ENCODE measurements at places on chromosomes 16 and 17.
A peak's percentile ranks its signal among the peaks of the same experiment; 100 is the strongest.

DNA sequence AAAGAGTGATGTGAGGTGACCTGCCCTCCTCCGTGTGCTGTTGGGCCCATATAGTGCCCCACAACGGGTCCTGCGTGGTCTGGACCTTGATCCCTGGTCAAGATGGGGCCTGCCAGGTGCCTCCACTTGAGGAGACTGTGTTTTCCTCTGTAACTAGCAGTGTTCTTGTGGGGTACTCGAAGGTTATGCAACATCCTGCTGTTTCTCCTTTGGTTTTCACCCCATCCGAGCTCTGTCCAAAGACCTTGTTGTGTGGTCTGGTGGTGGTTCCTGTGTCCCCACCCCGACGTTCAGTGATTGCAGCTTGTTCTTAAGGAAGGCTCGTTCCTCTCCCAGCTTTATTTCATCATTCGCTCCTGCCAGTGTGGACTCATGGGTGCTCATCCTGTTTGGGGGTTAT, 38.7 kb upstream of the ZNF750 start:
- no peak for DNase-seq

GRCh38 chr16:64951193-64951592, 170.7 kb downstream of the CDH11 start:
- no peak for DNase-seq

- DNase-seq = no peak
Observed at GRCh38 chr17:34719569-34719968, 140.2 kb downstream of the TMEM132E start.

DNA sequence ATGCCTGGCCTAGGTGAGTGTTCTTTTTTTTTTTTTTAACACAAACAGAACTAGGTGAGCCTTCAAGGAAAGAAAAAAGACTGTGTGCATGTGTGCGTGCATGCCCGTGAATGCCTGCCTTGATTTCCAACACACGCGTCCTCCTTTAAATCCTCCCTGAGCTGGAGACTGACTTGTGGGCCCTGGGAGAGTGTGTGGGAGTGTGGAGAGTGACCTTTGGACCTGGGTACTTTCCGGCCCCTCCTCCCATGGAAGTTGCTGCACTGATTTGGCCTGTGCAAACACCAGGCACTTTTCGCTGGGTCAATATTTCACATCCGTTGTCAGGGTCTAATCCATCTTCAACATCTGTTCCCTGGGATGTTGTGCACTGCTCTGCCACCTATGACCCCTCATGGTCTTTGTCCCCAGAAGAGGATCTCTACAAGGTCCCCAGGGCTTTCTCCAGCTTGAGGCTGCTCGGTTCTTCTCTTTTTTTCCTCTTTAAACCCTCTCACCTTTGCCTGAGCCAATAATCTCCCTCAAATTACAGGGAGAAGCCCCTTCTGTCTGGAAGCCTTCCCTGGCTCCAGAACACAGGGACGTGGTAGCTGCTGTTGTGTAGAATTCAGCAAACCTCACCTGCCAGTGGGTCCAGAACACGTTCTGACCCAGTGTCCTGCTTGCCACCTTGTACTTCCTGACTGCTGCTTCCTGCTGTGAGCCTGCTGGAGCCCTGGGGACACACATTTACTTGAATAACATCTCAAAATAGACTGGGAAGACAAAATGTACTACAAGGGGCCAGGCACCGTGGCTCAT, 20.8 kb upstream of the ATP5MC1 start:
- DNase-seq = no peak

GRCh38 chr16:50681021-50681885, at the start of gene SNX20:
Gene SNX20, minus strand, starts transcription at chr16:50681312. Its CDS starts 3,786 bp downstream, at chr16:50677526.
- peak; percentile 26 for DNase-seq

GRCh38 chr17:35870906-35871819, 2.5 kb upstream of the HEATR9 start:
- no peak for DNase-seq

DNA sequence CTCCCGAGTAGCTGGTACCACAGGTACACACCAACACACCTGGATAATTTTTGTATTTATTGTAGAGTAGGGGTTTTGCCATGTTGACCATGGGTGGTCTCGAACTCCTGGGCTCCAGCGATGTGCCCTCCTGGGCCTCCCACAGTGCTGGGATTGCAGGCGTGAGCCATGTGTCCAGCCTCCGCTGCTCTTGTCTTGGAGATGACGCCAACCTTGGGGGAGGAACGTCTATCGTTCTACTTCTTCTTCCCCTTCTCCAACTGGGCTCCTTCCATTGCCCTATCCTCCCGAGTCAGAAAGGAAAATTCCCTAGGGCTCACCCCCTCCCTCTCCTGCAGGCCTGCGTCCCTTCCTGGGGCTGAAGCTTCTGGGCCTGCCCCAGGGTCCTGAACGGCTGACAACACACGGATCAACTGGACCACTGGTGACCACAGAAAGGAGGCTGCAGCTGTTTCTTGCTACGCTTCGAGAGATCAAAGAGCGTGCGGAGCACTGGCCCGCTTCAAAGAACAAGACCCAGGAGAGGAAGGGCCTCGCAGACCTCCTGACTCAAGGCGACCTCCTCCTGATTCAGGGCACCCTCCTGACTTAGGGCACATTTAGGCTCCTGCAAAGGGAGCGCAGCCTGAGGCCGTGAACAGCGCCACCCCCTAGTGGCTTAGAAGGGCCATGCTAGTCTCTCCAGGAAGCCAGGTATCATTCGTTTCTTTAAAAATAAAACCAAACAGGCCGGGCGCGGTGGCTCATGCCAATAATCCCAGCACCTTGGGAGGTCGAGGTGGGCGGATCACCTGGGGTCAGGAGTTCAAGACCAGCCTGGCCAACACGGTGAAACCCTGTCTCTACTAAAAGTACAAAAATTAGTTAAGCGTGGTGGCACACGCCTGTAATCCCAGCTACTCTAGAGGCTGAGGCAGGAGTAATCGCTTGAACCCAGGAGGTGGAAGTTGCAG, 48.5 kb upstream of the HELZ start:
- DNase-seq = no peak

GRCh38 chr17:27511168-27511883, 55.1 kb downstream of the KSR1 start:
- no peak for DNase-seq

DNA sequence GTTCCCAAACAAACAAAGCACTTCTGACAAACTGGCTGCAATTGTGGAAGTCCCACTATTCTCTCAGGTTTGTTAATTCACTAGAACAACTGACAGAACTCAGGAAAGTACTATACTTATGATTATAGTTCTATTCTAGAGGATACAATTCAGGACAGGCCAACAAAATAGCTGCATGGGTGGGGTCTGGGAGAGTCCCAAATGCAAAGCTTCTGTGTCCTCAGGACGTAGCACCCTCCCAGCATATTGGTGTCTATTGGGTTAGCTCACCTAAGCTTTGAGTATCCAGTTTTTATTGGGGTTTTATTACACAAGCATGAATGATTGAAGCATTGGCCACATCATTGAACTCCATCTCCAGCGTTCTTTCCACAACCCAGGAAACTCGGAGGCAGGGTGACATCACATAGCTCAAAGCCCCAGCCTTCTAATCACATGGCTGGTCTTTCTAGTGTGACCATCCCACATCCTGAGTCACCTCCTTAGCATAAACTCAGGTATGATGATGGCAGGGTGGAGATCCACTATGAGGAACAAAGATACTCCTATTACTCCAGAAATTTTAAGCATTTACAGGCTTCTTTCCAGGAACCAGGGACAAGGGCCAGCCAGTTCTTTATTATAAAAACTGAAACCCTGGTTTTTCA, 43.9 kb upstream of the CCNF start:
- DNase-seq = no peak

DNA sequence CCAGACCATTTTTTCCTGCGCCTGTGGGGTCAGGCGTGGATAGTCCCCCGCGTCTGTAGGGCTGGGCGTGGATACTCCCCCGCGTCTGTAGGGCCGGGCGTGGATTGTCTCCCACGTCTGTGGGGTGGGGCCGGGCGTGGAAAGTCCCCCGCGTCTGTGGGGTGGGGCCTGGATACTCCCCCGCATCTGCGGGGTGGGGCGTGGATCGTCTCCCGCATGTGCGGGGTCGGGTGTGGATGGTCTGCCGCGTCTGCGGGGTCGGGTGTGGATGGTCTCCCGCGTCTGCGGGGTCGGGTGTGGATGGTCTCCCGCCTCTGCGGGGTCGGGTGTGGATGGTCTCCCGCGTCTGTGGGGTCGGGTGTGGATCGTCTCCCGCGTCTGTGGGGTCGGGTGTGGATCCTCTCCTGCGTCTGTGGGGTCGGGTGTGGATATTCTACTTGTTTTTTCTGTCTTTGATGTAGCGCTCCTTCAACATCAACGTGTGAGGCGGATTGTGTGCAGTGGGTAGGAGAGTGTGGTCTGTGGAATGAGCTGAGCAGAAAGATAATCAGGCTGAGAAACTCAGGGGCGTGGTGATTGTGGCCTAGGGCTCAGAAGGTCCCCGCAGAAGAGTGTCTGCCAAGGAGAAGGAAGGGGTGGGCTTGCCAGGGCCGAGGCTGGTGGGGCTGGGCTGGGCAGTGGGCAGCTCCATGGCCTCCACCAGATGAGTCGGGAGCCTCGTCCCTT, 3.2 kb downstream of the GNPTG start:
- DNase-seq = no peak

GRCh38 chr17:2084766-2085647, 30.1 kb downstream of the HIC1 start:
- no peak for DNase-seq

DNA sequence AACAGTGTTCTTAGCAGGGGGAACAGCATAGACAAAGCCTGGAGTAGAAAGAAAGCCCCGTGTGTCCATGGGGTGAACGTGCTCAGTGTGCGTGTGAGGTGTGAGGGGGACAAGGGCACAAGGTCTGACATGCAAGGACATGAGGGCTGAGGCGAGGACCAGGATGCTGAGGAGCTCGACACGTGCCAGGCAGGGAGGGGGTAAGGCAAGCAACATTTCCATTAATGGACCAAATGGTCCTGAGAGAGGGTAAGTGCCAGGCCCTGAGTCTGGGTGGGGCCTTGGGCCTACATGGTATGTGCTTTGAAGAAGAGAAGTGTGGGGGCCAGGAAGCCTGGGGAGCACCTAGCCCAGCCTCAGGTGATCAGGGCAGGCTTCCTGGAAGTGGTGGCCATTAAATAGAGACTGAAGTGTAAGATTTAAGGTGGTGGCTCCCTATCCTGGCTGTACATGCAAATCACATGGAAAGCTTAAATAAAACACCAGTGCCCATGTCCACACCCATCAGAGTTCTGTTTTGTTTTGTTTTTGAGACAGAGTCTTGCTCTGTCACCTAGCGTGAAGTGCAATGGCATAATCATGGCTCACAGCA, 29.3 kb downstream of the ADCY7 start:
- no peak for DNase-seq

- no peak for DNase-seq
Observed at GRCh38 chr17:1003972-1004768, 7.2 kb downstream of the TIMM22 start.

Measured in amygdala (tissue), 56 donors.